ENCODE measurements at places on chromosomes 6 and 20. TPM values are rescaled to one million over a fixed set of nuclear protein-coding genes. Genes with fewer than 3 reads are reported as not detected.

The TRIM31 gene
- total RNA-seq, result not detected

The SMLR1 gene
- not detected for total RNA-seq

GRCh38 chr20:18541741-18542140, 25.5 kb upstream of the SMIM26 start:
- DNase-seq, result no peak

The KHDC1 gene
- 9.1 TPM for total RNA-seq

- no peak for DNase-seq
These were observed 6.1 kb downstream of the SLC29A1 start for GRCh38 chr6:44229376-44230033.

The PLN gene
- total RNA-seq, result not detected

DNA sequence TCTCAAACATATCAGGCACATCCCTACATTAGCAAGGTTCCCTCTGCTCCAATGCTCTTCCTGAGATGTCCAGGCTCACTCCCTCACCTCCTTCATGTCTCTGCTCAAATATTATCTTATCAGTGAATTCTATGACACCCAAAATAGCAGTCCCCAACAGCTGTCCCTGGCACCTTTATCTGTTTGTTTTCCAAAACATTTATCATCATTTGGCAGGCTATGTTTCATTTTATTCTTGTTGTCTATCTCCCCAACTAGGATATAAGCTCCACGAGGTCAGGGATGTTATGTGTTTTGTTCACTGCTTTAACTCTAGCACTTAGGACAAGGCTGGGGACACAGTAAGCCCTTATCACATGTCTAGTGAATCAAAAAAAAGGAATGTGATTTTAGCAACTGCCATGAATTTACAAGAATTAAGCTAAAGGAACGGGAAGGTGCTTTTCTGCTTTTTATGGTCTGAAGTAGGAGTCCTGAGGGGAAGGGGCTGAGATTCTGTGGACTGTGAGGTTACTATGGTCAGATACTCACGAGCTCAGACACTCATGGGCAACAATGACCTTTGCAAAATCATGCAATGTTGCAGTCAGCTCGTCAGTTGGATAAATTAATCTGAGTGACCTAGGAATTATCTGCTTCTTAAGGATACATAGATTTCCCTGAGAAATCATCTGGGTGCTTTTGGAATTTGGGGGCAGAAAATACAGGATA, 1.9 kb upstream of the IL22RA2 start:
- DNase-seq, result no peak

The RGS17 gene
- 3.9 TPM for total RNA-seq

DNA sequence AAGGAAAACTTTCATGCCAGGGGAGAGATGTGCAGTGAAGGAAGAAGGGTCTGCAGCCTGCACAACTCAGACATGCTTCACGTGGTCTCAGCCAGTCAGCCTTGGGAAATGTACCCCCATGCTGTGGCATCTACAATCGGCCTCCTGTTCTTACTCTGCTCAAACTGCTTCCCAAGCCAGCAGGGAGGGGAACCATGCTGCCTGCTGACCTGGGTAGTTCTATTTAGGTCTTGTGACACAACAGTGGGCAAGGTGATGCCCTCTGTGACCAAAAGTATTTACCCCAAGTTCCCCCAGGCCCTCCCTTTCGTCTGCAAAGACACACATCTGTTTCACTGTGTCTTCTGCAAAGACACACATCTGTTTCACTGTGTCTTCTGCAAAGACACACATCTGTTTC, 106.9 kb downstream of the SLC23A2 start:
- DNase-seq, result no peak

The SLC22A2 gene
- total RNA-seq, result not detected

The CTAGE9 gene
- total RNA-seq, result not detected

The CCN6 gene
- not detected for total RNA-seq

GRCh38 chr20:41330343-41330720, 10.3 kb upstream of the LPIN3 start:
- DNase-seq, result no peak

The NHLRC1 gene
- not detected for total RNA-seq

GRCh38 chr6:3534599-3534998, 77.7 kb upstream of the SLC22A23 start:
- no peak for DNase-seq

The CCR6 gene
- total RNA-seq, result not detected

The NKAPL gene
- not detected for total RNA-seq

DNA sequence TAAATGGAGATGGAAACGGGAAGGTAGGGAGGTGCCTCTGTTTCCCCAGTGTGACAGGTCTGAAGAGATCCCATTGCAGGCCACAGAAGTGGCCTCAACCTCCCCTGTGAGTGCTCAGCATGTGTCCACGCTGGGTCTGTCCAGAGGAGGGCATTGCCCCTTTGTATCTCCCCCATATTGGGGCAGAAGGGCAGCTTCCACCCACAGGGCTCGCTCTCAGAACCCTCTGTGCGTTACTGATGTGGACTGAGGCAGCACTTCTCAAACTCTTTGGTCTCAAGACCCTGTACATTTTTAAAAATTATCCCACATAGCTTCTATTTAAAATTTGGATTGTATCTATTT, 22.0 kb downstream of the ARFGEF3 start:
- DNase-seq, result no peak

DNA sequence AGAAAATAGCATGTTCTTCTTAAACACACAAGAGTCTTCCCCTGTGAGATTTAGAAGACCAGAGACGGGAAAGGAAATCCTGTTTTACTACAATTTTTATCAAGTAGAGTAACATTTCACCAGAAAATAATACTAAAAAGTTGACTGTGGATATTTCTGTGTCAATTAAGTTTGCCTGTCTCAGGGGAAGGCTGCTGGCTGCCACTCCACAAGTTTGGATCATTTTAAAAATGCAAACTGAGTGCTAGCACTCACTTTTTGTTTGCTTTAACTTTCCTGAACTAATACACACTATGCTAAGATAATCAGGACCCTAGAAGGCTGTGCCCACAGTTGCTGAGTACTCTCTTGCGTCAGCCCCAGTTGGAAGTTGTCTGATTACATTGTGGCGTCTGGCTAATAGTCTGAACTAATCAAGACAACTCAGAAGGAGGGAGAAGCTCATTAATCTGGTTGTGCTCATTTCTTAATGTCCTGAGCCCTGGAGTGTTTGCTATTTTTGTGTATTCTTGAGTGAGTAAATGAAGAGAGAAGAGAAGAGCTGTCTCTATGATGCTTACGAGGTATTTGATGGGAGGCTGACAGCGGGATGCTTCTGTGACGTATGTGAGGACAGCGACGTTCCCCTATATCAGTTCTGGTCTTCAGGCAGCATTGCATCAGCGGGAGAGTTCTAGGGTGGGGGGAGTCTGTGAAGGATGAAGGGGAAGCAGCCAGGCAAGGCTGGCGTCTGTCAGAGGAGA, 664.2 kb downstream of the QKI start:
- no peak for DNase-seq

DNA sequence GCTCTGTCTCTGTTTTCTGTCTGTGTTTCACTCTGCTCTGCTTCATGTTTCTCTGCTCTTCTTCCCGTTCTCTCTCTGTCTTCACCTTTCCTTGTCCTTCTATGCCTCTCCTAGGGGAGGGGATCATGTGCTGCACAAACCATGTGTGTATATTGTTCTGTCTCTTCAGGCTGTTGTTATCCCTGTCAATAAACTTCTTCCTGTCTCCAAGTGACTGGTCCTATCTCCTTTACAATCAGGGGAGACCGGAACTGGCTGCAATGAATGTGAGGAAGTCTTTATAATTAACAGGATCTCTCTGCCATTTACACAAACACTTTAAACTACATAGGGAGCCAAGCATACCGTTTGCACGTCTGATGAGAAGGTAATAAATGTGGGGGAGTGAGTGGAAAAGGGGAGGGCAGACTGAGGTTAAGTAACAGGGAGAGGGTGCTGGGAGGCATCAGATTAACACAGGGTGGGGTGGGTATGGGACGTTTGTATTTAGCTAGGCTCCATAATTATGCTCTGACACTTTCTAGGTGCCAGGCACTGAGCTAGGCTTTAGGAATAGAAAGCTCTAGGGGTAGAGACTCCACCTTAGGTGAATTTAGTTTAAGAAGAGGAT, 626.1 kb downstream of the DHX35 start:
- no peak for DNase-seq

The ARFGEF3 gene
- total RNA-seq, result 3.8 TPM

GRCh38 chr6:53240761-53241160, 92.1 kb upstream of the GCM1 start:
- no peak for DNase-seq

The LST1 gene
- total RNA-seq, result 0.69 TPM

DNA sequence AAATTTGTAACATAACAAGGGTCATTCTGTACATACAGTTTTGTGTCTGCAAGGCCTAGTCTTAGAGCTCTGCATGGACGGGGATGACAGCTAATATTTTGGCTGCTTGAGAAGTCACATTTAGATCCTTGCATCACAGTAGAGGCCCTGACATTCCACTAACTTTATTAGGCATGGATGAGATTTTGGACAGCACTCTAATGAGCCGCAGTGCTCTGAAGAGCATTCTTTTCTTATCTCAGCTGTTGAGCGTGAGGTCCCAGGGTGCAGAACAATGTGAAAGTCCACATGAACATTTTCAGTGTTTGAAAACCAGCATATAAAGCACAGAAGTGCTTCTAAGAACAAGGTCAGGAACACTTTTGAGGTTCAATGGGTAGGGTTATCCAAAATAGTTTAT, 58.9 kb downstream of the IPCEF1 start:
- DNase-seq, result no peak

The HLA-DOB gene
- total RNA-seq, result 0.64 TPM

- no peak for DNase-seq
These were observed 65.9 kb downstream of the KLHL32 start for GRCh38 chr6:96990462-96990861.
